ENCODE measurements at places on chromosomes 6 and 20. TPM values are rescaled to one million over a fixed set of nuclear protein-coding genes. Genes with fewer than 3 reads are reported as not detected.
A peak's percentile ranks its signal among the peaks of the same experiment; 100 is the strongest.

DNA sequence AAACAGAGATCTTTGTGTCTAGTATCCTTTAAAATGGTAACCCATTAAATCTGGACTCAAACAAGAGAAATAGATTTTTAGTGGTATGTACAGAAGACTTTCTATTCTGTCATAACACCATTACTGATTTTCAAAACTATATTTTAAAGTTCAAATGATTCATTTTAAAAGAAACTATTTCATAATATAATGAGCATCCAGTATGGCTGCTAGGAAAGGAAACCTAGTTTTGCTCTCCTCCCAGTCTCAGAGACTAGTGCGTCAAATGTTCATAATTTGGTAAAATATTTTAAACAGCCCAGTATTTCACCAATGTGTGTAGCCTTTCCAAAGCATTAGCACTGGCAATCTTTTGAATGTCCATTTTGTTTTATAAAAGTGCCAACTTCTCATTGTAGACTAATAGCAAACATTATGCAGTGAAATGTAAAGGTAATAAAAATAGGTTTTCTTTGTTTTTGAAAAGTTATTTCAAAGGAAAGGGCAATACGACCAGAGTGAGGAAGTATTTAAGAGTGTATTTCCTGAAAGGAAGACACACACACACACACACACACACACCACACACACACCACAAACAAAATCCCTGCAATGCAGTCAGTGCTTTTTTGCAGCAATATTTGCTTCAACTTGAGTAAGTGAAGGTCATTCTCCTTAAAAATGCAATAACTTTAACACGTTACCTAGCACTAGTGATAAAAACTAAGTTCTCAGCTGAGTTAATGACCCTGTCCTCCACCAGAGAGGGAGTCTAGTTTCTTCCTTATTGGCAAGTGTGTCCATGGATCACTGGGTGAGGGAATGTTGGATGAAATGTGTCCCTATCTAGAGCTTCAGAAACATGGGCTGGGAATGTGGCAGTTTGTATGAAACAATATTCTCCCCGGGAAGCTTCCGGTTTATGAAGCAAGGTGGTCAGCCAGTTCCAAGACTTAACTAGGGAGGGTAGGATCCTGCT is 4.6 kb downstream of the PPP1R3G start:
- no peaks in the 10 kb centered on the region for H3K36me3 ChIP-seq
- no peak for DNase-seq
- H3K27me3 ChIP-seq: no peaks in the 10 kb centered on the region
- no peak overlapping the region for H3K4me3 ChIP-seq

KCNK16 gene
- not detected for polyA plus RNA-seq

GRCh38 chr6:13712599-13712898 is 914 bp upstream of the RANBP9 start:
- H3K4me1 ChIP-seq: peaks cover 7% of the 10 kb centered on the region
- H3K36me3 ChIP-seq: no peaks in the 10 kb centered on the region

DNA sequence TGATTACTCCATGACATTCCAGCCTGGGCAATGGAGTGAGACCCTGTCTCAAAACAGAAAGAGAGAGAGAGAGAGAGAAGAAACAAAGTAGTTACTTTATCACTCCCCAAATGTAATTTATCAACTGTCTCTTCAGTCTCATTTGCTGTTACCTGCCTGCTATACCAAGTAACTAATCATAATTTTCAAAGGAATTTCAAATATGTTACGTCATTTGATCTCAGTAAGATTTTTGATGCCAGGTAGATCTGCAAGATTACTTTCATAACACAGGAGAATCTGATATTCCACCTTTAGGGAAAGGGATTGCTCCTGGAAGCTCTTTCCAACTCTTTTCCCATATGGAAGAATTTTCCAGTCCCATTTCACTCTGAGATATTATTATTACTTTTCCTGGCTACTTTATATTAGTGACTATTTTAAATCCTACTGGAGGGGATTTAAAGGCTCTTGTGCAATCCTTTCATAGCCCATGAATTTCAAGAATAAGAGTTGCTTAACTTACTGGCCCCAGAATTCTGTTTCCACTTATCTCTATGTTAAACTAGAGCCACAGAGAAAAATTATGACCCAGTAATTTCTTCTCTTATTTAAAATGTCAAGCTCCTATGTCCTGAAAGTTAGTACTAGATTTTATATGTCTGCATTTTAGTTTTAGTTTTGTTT is 390.2 kb upstream of the FLRT3 start:
- H3K4me3 ChIP-seq: no peak overlapping the region
- H3K36me3 ChIP-seq: no peaks in the 10 kb centered on the region
- H3K27me3 ChIP-seq: no peaks in the 10 kb centered on the region
- H3K4me1 ChIP-seq: no peaks in the 10 kb centered on the region
- no peak for DNase-seq

SAPCD1 gene
- 6.3 TPM for polyA plus RNA-seq

OTOR gene
- polyA plus RNA-seq: not detected

- no peak overlapping the region for H3K27ac ChIP-seq
- no peak overlapping the region for H3K4me3 ChIP-seq
- H3K4me1 ChIP-seq: no peaks in the 10 kb centered on the region
- peaks cover 63% of the 10 kb centered on the region for H3K27me3 ChIP-seq
- DNase-seq: no peak
These were observed 43.4 kb downstream of the HLA-C start for GRCh38 chr6:31228476-31228875.

- H3K36me3 ChIP-seq: no peaks in the 10 kb centered on the region
- H3K27me3 ChIP-seq: no peaks in the 10 kb centered on the region
- H3K4me3 ChIP-seq: no peak overlapping the region
- H3K27ac ChIP-seq: no peak overlapping the region
- H3K4me1 ChIP-seq: no peaks in the 10 kb centered on the region
These were observed 973.6 kb downstream of the EYS start for GRCh38 chr6:64733433-64733832.

DNA sequence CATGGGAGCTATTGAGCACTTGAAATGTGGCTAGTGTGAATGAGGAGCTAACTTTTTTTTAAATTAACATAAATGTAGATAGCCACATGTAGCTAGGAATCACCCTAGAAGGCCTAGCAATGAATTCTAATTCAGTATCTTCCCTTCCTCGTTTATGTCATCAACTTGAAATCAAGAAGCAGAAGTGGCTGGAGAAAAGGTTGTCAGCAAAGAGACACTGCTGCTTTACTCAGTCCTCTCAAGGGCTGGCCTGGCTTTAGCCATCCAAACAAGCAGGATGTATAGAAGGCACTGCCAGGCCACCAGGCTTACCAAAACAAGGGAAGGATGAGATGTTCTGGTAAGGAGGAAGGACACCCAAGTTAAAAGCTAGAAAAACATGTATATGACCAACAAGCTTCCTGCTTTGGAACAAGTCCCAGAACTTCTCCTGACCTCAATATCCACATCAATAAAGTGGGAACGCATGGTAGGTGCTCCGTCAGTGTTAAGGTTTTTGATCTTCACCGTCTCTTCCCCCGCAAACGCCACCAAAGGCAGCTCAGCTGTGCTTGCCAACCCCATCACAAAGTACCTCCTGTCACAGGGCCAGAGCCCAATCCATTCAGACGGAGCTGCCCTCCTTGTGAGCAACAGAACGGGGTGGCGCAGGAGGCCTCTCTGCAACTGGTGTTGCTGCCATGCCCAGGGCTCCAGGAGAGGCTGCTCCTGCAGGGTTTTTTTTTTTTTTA is 235.8 kb upstream of the RIN2 start:
- H3K4me3 ChIP-seq: no peak overlapping the region
- H3K27ac ChIP-seq: no peak overlapping the region
- no peaks in the 10 kb centered on the region for H3K4me1 ChIP-seq
- no peaks in the 10 kb centered on the region for H3K36me3 ChIP-seq

GRCh38 chr6:152004036-152004566 is 196.6 kb downstream of the ESR1 start:
- H3K4me3 ChIP-seq: no peak overlapping the region
- H3K4me1 ChIP-seq: no peaks in the 10 kb centered on the region
- no peak overlapping the region for H3K27ac ChIP-seq
- H3K36me3 ChIP-seq: no peaks in the 10 kb centered on the region

RBBP8NL gene
- not detected for polyA plus RNA-seq

- no peaks in the 10 kb centered on the region for H3K36me3 ChIP-seq
- DNase-seq: no peak
- no peak overlapping the region for H3K27ac ChIP-seq
- H3K27me3 ChIP-seq: no peaks in the 10 kb centered on the region
- peaks cover 9% of the 10 kb centered on the region for H3K4me1 ChIP-seq
These were observed 201.5 kb downstream of the FARS2 start for GRCh38 chr6:5462856-5463255.

- 0 out of 2 replicates have a peak, but pooled peaks cover 5% of the 10 kb centered on the region for H3K27me3 ChIP-seq
- H3K36me3 ChIP-seq: no peaks in the 10 kb centered on the region
- H3K4me1 ChIP-seq: no peaks in the 10 kb centered on the region
- no peak overlapping the region for H3K4me3 ChIP-seq
- H3K27ac ChIP-seq: no peak overlapping the region
These were observed 144.7 kb downstream of the QRSL1 start for GRCh38 chr6:106773996-106774629.

PNLDC1 gene
- not detected for polyA plus RNA-seq

CLPSL2 gene
- polyA plus RNA-seq: not detected

RHAG gene
- not detected for polyA plus RNA-seq

- no peak overlapping the region for H3K27ac ChIP-seq
- H3K4me1 ChIP-seq: peaks cover 9% of the 10 kb centered on the region
- H3K27me3 ChIP-seq: no peaks in the 10 kb centered on the region
- no peaks in the 10 kb centered on the region for H3K36me3 ChIP-seq
These were observed 4.5 kb downstream of the PMEPA1 start for GRCh38 chr20:57705127-57705899.

B4GALT5 gene
- polyA plus RNA-seq: 35.1 TPM

DNA sequence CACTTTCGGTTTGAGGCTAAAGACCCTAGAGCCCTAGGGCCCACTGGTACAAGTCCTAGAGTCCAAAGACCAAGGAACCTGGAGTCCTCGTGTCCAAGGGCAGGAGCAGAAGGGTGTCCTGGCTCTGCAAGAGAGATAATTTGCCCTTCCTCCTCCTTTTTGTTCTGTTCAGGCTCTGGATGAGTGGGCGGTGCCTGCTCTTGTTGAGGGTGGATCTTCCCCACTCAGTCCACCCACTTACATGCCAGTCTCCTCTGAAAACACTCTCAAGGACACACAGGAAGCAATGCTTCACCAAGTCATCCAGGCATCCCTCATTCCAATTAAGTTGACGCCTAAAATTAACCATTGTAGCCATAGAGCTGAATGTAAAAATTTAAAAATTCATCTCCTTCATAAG is 102.1 kb downstream of the UST start:
- no peak overlapping the region for H3K27ac ChIP-seq
- no peak overlapping the region for H3K4me3 ChIP-seq
- H3K4me1 ChIP-seq: peaks cover 2% of the 10 kb centered on the region
- H3K27me3 ChIP-seq: no peaks in the 10 kb centered on the region
- DNase-seq: no peak
- no peaks in the 10 kb centered on the region for H3K36me3 ChIP-seq

BTNL2 gene
- not detected for polyA plus RNA-seq

- no peaks in the 10 kb centered on the region for H3K4me1 ChIP-seq
- H3K27ac ChIP-seq: no peak overlapping the region
- peak; percentile 62 for DNase-seq
- no peak overlapping the region for H3K4me3 ChIP-seq
These were observed 42.7 kb upstream of the GCNT2 start for GRCh38 chr6:10478187-10479040.

FAM209B gene
- polyA plus RNA-seq: not detected

- H3K4me3 ChIP-seq: peak overlapping the region; percentile 82
- peaks cover 20% of the 10 kb centered on the region for H3K4me1 ChIP-seq
- H3K27me3 ChIP-seq: no peaks in the 10 kb centered on the region
- H3K36me3 ChIP-seq: peaks cover under 1% of the 10 kb centered on the region
These were observed 725 bp downstream of the TM9SF4 start for GRCh38 chr20:32110173-32110704.

TNNC2 gene
- polyA plus RNA-seq: 1.1 TPM

GRCh38 chr20:36116807-36117441 is 37.6 kb upstream of the EPB41L1 start:
- peak overlapping the region; percentile 11 for H3K27ac ChIP-seq
- no peaks in the 10 kb centered on the region for H3K4me1 ChIP-seq
- H3K27me3 ChIP-seq: no peaks in the 10 kb centered on the region

- no peaks in the 10 kb centered on the region for H3K4me1 ChIP-seq
- no peak overlapping the region for H3K4me3 ChIP-seq
- no peaks in the 10 kb centered on the region for H3K27me3 ChIP-seq
- H3K36me3 ChIP-seq: no peaks in the 10 kb centered on the region
- no peak for DNase-seq
These were observed 427.2 kb downstream of the QKI start for GRCh38 chr6:163841733-163842132.

CAP2 gene
- 8.5 TPM for polyA plus RNA-seq

RNF182 gene
- polyA plus RNA-seq: 8.0 TPM

- no peak overlapping the region for H3K27ac ChIP-seq
- DNase-seq: no peak
- no peaks in the 10 kb centered on the region for H3K36me3 ChIP-seq
- peaks cover 4% of the 10 kb centered on the region for H3K4me1 ChIP-seq
- no peaks in the 10 kb centered on the region for H3K27me3 ChIP-seq
These were observed 20.2 kb upstream of the ARFGEF2 start for GRCh38 chr20:48901326-48901725.

GRCh38 chr20:62505337-62506045 is 29.7 kb upstream of the GATA5 start:
- no peaks in the 10 kb centered on the region for H3K36me3 ChIP-seq
- no peak for DNase-seq
- H3K27me3 ChIP-seq: no peaks in the 10 kb centered on the region

DNA sequence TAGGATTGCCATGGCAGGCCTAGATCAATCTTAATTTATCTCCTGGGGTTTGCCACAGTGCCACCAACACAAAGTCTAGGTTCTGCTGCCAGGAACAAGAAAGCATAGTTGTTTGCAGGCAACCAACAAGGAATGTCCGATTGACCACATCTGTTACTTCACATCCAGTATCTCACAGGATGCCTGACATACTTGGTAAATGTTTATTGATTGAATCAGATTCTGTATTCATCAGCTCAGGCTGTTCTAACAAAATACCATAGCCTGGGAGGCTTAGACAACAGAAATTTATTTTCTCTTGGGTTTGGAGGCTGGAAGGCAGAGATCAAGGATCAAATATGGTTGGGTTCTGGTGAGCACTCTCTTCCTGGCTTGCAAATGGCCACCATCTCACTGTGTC is 26.3 kb upstream of the MC3R start:
- no peaks in the 10 kb centered on the region for H3K36me3 ChIP-seq
- no peak for DNase-seq
- H3K4me1 ChIP-seq: no peaks in the 10 kb centered on the region
- H3K27ac ChIP-seq: no peak overlapping the region
- no peak overlapping the region for H3K4me3 ChIP-seq

HLA-F gene
- 0.31 TPM for polyA plus RNA-seq

BPI gene
- polyA plus RNA-seq: not detected

TRIM10 gene
- not detected for polyA plus RNA-seq

DNA sequence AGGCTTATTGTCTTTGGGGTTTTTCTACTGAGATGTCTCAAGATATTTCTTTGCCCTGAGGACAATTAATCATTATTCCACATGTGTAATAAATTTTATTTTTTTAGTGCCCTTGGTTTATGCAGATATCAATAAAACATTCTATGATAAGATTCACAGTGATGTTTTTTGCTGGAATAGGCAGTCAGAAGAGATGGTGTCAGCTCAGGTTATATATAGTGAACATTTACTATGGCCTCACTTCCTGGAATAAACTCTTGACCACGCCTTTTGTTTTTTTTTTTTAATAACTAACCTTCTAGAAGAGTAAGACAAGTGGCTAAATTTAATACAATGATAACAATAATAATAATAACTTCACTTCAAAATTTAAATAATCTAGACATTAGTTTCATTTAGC is 209.7 kb downstream of the TRDN start:
- no peak overlapping the region for H3K27ac ChIP-seq
- no peaks in the 10 kb centered on the region for H3K4me1 ChIP-seq
- H3K27me3 ChIP-seq: no peaks in the 10 kb centered on the region
